ENCODE measurements at places on chromosomes 2 and 18. TPM values are rescaled to one million over a fixed set of nuclear protein-coding genes. Genes with fewer than 3 reads are reported as not detected.
A peak's percentile ranks its signal among the peaks of the same experiment; 100 is the strongest.

- no peak for DNase-seq
Measured at GRCh38 chr2:165843351-165843750, 49.3 kb upstream of the GALNT3 start.

DNA sequence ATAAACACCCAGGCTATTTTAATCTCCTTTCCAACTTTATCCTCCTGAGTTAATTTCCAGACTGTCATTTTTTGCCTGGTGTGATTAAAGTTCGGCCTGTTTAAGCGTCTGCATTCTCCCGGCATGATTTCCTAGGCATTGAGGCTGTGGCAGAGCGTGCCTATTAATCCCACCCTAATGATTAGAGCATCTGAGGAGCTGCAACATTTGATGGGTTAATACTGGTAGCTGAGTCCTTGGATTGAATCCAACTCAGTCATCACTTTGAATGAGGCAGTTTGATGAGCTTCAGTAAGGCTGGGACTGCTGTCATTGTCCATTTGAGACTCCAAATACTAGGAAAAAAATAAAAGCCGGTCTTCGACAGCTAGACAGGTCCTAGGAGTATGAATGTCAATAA lies 882.5 kb downstream of the SLC4A3 start:
- DNase-seq: no peak

GRCh38 chr2:47070920-47071824 lies 83.9 kb downstream of the STPG4 start:
- peak; percentile 80 for DNase-seq

- DNase-seq: no peak
Measured at GRCh38 chr2:47662552-47662951, 120.4 kb upstream of the MSH6 start.

DNA sequence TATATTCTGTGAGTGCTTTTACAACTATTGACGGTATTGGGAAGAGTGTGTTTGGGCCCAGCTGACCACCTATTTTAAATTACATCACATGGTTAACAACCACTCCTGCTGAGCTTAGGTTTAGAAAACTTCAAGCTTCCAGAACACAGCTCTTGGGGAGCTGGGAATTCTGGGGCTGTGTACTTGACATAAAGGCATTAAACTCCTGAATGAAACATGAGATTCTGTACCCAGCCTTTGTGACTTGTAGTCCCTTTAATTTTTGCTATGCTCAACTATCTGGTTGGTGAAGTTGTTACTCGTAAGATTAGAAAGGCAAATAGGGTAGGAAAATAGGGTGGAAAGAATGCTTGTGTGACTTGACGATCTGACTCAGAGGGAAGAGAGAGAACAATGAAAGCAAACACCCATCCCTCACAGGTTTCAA lies 66.9 kb downstream of the LTBP1 start:
- DNase-seq: no peak

GRCh38 chr2:221268631-221269030 lies 303.5 kb downstream of the EPHA4 start:
- DNase-seq: no peak

DNA sequence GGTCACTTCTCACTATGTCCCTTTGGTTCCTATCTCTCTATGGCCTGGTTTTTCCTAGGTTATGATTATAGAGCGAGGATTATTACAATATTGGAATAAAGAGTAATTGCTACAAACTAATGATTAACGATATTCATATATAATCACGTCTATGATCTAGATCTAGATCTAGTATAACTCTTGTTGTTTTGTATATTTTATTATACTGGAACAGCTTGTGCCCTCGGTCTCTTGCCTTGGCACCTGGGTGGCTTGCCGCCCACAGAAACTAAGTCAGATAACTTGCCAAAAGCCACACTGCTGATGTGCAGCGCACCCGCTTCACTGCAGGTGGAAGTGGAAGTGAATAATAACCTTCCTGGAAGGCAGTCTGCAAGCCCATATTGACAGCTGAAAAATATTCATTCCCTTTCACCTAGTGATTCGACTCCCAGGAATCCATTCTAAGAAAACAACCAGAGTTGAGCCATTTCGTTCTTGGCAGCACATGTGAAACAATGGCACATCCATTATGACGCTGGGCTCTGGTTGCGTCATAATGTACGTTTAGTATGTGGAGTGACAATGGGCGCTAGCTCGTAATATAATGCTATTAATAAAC lies 725 bp upstream of the ANKRD53 start:
- DNase-seq: peak; percentile 55

- DNase-seq: no peak
Measured at GRCh38 chr2:111716905-111717775, 166.9 kb downstream of the ANAPC1 start.

Gene HJURP
- polyA plus RNA-seq: 12.2 TPM

DNA sequence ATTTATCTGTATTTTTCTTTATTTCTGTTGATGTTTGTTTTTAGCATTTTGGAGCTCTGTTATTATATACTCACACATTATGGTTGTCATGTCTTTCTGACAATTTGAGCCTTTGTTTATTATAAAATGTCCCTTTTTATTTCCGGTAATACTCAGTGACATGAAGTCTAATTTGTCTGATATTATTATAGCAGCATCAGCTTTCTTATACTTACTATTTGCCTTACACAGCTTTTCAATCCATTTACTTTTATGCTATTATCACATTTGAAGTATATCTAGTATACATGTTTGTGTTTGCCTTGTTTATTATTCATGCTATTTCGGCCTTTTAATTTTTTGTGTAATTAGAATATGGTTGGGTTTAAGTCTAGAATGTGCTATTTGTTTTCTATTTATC lies 430.6 kb upstream of the FANCL start:
- no peak for DNase-seq

GRCh38 chr2:82848285-82848684 lies 1610.8 kb downstream of the SUCLG1 start:
- DNase-seq: no peak

DNA sequence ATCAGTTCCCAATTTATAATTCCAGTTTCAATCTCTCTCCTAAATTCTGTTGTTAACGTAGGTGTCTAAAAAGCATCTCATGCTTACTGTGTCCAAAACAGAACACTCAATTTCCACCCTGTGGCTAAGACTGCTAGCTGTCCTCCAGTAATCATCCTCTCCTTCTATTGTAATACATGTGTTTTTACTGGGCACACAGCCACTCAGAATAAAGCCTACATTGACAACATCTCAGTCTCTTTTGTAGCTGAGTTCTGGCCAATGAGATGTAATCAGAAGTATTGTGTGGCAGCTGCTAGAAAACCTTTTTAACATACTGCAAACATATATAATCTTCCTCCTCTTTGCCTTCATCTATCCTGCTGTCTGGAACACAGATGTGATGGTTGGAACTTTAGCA lies 29.4 kb upstream of the TSPYL6 start:
- no peak for DNase-seq

Gene CCDC121
- polyA plus RNA-seq: 1.8 TPM

DNA sequence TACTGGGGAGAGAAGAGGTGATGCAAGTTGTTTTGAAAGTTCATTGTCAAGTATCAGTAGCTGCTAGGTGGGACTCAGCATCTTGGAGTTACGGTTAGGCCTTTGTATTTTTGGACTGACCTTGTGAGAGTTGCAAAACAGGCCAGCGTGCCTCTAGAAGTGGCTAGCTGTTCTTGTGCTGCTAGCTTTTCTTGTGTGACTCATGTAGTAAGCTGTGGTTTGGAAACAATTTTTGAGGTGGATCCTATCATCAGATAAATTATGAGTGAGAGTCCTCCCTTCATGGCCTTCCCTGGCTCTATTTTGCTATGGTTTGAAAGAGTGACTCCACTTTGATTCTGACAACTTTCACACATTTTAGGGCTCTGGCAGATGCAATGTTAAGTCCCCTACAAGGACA lies 409.2 kb upstream of the HS6ST1 start:
- DNase-seq: peak; percentile 69

Gene ZC3H15
- 70.6 TPM for polyA plus RNA-seq

- no peak for DNase-seq
Measured at GRCh38 chr2:126510356-126510755, 145.6 kb upstream of the GYPC start.

DNA sequence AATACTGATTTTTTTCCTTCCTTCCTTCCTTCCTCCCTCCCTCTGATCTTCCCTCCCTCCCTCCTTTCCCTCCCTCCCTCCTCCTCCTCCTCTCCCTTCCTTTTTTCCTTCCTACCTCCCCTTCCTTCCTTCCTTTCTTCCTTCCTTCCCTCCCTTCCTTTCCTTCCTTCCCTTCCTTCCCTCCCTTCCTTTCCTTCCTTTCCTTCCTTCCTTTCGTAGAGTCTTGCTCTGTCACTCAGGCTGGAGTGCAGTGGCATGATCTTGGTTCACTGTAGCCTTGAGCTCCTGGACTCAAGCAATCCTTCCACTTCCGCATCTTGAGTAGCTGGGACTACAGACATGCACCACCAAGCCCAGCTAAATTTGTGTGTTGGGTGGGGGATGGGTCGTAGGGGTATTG lies 8.9 kb upstream of the TMEM131 start:
- no peak for DNase-seq

GRCh38 chr2:31319406-31320175 lies 85.6 kb downstream of the EHD3 start:
- DNase-seq: peak; percentile 85

- no peak for DNase-seq
Measured at GRCh38 chr2:241051578-241052487, 50.3 kb downstream of the MTERF4 start.
